ENCODE measurements at places on chromosomes 1 and 21.

- DNase-seq = no peak
Observed at GRCh38 chr1:15311880-15312279, 64.9 kb downstream of the FHAD1 start.

DNA sequence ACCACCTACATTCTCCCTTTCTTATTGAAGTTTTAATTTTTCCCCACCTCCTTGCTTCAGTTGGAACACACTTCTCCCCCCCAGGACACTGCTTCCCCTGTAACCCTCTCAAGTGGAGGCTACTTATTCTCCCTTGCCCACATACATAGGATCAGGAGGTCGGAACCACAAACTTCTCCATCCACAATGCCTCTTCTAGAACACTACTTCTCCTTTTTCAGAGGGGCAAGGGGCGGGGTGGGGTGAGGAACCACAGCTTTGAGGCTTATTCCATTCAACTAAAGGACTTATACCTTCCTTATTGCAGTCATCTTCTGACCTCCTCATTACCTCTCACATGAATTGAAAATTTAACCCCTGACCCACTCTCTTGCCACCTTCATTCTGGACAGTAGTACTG lies 81.3 kb downstream of the NEK7 start:
- peak; percentile 24 for DNase-seq

- no peak for DNase-seq
Observed at GRCh38 chr1:167409183-167409582, 109.1 kb downstream of the CD247 start.

- DNase-seq = no peak
Observed at GRCh38 chr21:44589586-44590305, 2.6 kb downstream of the KRTAP10-6 start.

DNA sequence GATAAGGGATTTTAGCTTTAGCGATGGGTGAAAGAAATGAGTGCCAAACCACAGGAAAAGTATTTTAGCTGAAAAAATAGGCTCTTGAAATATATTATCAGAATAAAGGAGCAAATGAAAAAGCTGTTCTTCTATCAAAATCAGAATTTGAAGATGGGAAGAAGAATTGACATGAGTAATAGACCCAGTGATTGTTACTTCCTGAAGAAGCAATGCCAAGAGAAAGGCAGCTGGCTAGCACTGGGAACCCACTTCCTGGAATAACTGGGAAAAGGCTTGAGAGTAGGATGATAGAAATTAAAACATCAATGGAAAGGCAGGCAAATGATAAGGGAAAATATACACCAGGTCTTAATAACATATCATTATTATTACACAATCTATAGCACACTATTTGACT lies 29.9 kb upstream of the LYPLAL1 start:
- DNase-seq = no peak

DNA sequence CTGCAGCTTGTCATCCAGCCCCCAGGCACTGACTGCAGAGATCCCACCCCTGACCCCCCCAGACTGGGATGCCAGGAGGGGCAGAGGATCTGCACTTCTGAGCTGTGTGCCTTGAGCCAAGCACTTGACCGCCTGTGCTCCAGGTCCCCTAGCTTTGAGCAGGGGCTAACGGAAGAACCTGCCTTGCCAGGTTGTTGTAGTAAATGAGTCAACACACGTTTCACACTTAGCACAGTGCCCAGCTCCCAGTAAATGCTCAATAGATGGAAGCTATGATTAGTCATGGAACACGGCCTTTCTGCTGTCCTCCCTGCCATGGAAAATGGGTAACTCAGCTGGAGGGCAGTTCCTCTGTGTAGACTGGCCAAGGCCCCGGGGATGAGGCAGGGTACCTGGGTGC lies 24.1 kb downstream of the IFFO2 start:
- DNase-seq = no peak

DNA sequence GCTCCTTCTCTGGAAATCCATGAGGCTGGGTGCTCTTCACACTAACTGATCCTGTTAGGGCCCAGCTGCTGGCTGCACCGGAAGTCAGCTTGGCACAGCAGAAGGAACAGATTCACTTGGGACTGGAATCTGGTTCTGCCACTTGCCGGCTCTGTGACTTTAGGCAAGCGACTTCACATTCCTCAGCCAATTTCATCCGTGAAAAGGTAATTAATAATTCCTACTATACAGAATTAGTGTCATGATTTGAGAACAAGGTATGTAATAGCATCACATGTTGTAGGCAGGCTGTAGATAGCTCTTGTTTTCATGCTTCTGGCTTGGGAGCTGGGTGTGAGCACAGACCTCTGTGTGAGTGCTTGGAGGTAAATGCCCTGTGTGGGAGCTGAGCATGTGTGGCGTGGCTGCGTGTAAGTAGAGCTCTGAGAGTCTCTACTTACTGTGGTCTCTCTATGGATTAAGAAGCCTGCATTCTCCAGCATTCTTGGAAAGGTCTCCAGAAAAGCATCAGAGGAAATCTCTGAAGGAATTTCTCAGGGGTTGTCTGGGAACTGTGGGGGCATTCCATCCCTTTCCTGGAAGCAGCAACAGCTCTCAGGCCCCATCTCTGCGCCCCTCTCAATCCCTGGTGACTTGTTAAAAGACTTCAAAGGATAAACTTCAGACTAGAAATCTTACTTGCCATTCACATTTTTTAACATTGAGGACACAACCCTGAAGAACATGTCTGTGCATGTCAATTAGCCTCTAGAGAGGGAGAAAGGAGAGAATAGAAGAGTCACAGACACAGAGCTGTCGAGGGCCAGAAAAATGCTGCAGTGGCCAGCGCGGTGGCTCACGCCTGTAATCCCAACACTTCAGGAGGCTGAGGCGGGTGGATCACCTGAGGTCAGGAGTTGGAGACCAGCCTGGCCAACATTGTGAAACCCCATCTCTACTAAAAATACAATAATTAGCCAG lies 47.7 kb upstream of the PPM1J start:
- DNase-seq = peak; percentile 58

- DNase-seq = no peak
Observed at GRCh38 chr1:64005801-64006200, 197.6 kb upstream of the UBE2U start.

GRCh38 chr1:167627615-167627864 lies 2.5 kb upstream of the RCSD1 start:
- DNase-seq = no peak

GRCh38 chr1:228751360-228752098 lies 16.2 kb downstream of the RHOU start:
- DNase-seq = no peak

GRCh38 chr1:178031856-178032320 lies 62.0 kb upstream of the RASAL2 start:
- peak; percentile 83 for DNase-seq

DNA sequence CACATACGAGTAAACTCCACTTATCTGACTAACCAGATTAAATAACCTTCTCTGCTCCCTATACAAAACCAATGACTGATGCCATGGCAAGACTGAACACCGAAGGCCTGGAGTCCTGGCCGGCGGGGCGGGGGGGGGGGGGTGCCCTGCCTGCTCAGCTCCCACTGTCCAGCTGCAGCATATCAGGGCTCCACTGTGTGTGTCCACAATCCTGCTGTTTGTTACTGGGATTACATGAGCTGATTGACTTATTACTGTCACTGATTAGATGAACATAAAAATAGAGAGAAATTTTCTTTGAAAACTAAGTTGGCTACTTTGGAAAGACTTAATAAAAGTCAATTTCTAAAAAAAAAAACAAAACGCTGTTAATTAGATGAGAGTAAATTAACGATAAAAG lies 24.9 kb downstream of the TMEM63A start:
- DNase-seq = no peak

DNA sequence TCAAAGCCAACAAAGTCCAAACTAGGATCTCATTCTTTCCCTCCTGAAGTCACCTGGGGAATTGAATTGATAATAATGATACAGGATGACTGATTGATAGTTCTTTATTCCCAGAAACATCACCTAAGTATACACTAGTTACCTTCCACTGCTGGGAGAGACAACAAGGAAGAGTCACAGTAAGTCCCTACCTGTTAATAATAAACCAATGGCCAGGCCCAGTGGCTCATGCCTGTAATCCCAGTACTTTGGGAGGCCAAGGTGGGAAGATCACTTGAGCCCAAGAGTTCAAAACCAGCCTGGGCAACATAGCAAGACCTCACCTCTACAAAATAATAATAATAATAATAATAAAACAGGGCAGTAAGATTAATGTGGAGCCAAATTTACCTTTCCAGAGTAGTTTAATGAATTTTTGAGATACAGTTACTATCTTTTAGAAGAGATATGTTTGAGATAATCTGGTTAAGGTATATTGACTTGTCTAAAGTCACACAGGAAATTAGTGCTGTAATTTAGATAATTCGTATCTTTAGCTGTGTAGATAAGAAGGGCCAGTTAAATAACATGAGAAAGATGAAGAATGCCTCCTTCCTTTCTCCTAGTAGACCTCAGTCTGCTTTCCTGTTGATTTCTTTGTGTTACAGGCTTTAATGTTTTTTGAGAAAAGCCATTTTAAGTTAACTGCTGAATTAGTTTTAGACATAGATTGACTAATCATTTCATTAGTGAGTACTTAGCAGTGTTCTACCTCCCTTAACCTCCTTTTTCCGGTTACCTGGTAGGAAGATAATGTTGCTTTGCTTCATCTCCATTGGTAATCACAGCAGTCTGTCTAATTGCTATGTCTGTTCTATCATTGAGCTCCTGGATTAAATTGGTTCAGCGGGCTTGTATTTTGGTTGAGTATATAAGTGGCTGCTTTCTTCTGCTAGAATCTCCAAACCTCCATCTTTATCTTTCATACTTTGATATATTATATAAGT lies 22.0 kb downstream of the SMAP2 start:
- DNase-seq = no peak

GRCh38 chr1:176577646-176578197 lies 114.7 kb downstream of the PAPPA2 start:
- no peak for DNase-seq

GRCh38 chr1:27343639-27344025 lies 1.8 kb downstream of the SYTL1 start:
- no peak for DNase-seq

GRCh38 chr1:101142244-101142643 lies 94.6 kb upstream of the S1PR1 start:
- DNase-seq = no peak
